ENCODE measurements at places on chromosomes 11 and 22. TPM values are rescaled to one million over a fixed set of nuclear protein-coding genes. Genes with fewer than 3 reads are reported as not detected.

DNA sequence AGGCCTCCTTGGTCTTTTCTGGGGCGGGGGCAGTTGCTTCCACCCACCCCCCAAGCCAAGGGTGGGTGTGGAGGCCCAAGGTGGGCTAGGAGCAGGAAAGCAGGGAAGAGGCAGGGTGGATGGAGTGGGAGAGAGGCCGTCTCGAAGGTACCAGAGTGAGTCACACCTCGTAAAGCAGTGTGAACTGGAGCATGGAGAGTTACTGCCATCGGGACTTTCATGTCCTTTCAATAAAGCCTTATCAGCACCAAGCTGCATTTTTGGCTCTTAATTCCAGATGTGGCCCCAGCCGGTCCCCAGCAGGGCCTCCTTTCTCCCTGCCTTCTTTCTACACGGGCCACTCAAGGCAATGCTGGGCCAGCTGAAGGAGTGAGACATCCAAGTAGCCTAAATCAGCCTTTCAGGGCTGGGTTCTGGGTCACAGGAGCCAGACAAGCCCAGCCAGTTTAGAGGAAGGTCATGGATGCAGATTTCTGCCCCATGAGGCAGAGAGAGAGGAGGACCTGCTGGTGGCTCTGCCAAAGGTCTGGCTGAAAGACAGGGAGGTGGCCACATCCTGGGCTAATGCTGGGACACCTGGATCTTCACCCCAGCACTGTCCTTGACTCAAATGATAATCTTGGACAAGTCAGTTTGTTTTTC lies 59.0 kb upstream of the CD82 start:
- no peaks in the 10 kb centered on the region for H3K36me3 ChIP-seq
- DNase-seq = no peak
- H3K4me3 ChIP-seq = no peak overlapping the region
- no peak overlapping the region for H3K27ac ChIP-seq
- no peaks in the 10 kb centered on the region for H3K4me1 ChIP-seq

DNA sequence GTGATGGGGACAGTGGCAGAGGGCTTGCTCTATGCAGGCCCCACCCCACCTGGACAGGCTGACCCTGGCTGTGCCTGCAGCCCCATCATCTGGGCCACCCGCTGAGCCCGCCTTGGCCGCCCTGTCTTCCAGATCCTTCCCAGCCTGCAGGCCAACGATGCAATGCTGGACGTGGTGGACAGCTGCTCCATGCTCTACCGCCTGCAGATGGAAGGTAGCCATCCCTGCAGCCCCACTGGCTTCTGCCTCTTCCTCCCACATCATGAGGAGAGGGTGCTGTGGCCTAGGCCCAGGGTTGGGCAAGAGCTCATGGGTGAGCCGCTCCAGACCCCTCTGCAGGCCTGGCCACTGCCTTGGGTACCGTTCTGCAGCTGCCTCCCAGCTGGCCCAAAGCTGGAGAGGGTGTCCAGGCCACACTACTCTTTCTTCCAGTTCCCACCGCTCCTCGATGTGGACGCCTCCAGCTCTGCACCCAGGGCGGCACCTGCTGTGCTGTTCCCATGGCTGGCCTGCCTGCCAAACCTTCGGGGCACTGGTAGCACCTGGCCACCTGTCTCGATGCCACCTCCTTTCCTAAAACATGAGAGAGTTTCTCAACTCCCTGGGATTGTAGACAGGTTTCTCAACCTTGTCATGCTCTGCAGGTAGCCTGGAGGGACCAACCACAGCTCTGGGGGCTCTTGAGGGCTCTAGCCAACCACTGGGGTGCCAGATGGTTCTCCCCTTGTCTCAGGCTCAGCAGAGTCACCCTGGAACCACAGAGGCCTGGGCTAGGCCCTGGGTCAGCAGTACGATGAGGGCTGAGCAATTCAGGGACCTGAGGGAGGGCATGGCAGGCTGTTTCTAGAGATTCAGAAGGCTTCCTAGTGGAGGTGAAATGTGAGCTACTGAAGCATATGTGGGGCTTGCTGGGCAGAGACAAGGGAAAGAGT lies 9.5 kb upstream of the GTSE1 start:
- no peak overlapping the region for H3K4me3 ChIP-seq
- no peak overlapping the region for H3K27ac ChIP-seq
- H3K27me3 ChIP-seq = no peaks in the 10 kb centered on the region
- peaks cover 26% of the 10 kb centered on the region for H3K36me3 ChIP-seq
- DNase-seq = no peak
- no peaks in the 10 kb centered on the region for H3K4me1 ChIP-seq

GRCh38 chr11:126216526-126217305 lies 5.1 kb downstream of the FAM118B start:
- H3K27me3 ChIP-seq = no peaks in the 10 kb centered on the region
- no peak for DNase-seq
- peaks cover 18% of the 10 kb centered on the region for H3K4me1 ChIP-seq
- H3K27ac ChIP-seq = no peak overlapping the region

GRCh38 chr11:65378928-65379638 lies 3.4 kb downstream of the SLC25A45 start:
- H3K27me3 ChIP-seq = no peaks in the 10 kb centered on the region
- no peaks in the 10 kb centered on the region for H3K36me3 ChIP-seq
- peaks cover 27% of the 10 kb centered on the region for H3K4me1 ChIP-seq

- DNase-seq = no peak
- H3K36me3 ChIP-seq = peaks cover 17% of the 10 kb centered on the region
- H3K27ac ChIP-seq = no peak overlapping the region
- no peaks in the 10 kb centered on the region for H3K4me1 ChIP-seq
- H3K27me3 ChIP-seq = no peaks in the 10 kb centered on the region
These were observed 81.9 kb downstream of the PPP2R1B start for GRCh38 chr11:111684251-111684650.

GRCh38 chr11:69870766-69871165 lies 51.5 kb upstream of the FGF3 start:
- H3K4me3 ChIP-seq = no peak overlapping the region
- DNase-seq = no peak
- H3K36me3 ChIP-seq = no peaks in the 10 kb centered on the region
- no peaks in the 10 kb centered on the region for H3K4me1 ChIP-seq
- H3K27ac ChIP-seq = no peak overlapping the region

DNA sequence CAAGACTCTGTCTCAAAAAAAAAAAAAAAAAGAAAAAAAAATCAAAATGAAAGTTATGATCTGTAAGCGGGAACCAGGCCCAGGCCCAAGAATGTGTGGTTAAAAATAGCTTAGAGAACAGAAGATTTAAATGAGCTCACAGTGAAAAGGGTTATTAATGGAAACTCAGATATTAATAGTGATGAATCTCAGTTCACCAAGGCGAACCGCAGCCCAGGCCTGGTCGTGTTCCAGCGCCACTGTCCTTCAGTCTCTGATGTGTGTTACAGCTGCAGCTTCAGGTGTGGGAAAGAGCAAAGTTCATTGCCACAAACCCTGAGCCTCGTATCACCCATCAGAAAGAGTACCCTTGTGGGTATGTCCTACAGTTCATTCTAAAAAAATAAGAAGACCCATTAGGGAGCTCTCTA lies 107.1 kb downstream of the GAB2 start:
- H3K27me3 ChIP-seq = no peaks in the 10 kb centered on the region
- no peaks in the 10 kb centered on the region for H3K36me3 ChIP-seq
- no peak overlapping the region for H3K27ac ChIP-seq

GRCh38 chr11:131218542-131218941 lies 151.9 kb upstream of the NTM start:
- H3K36me3 ChIP-seq = no peaks in the 10 kb centered on the region
- no peaks in the 10 kb centered on the region for H3K4me1 ChIP-seq
- no peak for DNase-seq
- no peak overlapping the region for H3K27ac ChIP-seq
- H3K4me3 ChIP-seq = no peak overlapping the region
- H3K27me3 ChIP-seq = peaks cover 24% of the 10 kb centered on the region

- peak overlapping the region; percentile 57 for H3K27ac ChIP-seq
- no peak overlapping the region for H3K4me3 ChIP-seq
- DNase-seq = no peak
- H3K36me3 ChIP-seq = peaks cover 25% of the 10 kb centered on the region
These were observed 48.9 kb downstream of the ST3GAL4 start for GRCh38 chr11:126404367-126404766.

- H3K36me3 ChIP-seq = no peaks in the 10 kb centered on the region
- peaks cover 42% of the 10 kb centered on the region for H3K27me3 ChIP-seq
- peaks cover 19% of the 10 kb centered on the region for H3K4me1 ChIP-seq
- H3K4me3 ChIP-seq = no peak overlapping the region
- DNase-seq = no peak
- no peak overlapping the region for H3K27ac ChIP-seq
These were observed 7.7 kb upstream of the FLI1 start for GRCh38 chr11:128686021-128686741.

DNA sequence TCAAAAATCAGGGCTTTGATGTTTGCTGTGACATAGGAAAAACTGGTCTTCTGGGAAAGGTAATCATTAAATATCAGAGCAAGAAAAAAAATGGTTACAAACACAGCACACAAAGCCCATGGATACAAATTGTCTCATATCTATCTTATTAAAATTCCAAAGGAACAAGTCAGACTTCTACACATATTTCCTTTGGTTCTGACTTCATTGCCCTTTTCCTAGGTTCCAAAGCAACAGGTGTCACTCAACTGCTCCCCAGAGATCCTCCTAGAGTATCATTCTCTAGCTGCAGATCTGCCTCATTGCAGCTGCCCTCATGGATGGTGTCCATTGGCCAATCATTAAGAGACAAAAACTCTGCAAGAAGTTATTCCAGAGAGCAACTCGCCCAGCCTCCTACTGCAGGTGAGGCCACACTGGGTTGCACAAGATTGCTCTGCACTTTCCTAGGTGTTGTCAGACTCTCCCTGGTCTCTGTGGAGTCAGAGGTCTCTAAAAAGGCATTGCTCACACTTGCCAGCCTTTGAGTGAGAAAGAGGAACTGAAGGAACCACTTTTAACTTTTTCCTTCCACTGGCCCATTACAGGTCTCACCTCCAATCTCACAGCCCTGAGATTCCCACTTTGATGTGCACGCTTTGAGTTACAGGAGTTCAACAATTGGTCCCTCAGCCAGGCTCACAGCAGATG lies 5.7 kb downstream of the DRICH1 start:
- DNase-seq = no peak
- H3K4me3 ChIP-seq = no peak overlapping the region
- H3K36me3 ChIP-seq = no peaks in the 10 kb centered on the region
- H3K27me3 ChIP-seq = peaks cover 40% of the 10 kb centered on the region
- H3K27ac ChIP-seq = no peak overlapping the region

DNA sequence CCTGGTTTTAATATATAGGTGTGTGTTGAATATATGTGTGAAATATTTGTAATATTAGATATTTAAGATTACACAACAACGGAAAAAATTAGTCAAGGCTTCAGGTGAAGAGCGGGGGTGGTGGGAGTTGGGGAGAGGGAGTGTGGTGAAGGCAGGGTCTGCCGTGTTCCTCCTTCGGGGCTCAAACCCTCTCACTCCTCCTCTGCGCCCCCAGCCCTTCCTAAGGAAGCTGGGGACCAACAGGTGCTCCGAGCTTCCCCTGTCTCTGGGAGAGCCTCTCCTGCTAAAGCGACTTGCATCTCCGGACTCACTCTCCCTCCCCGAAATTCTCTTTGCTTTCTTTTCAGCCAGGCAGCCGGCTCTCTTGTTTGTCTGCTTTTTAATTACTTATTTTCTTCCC lies 960 bp upstream of the CADM1 start:
- no peaks in the 10 kb centered on the region for H3K36me3 ChIP-seq
- DNase-seq = no peak
- peaks cover 7% of the 10 kb centered on the region for H3K4me1 ChIP-seq
- peaks cover 48% of the 10 kb centered on the region for H3K27me3 ChIP-seq

DNA sequence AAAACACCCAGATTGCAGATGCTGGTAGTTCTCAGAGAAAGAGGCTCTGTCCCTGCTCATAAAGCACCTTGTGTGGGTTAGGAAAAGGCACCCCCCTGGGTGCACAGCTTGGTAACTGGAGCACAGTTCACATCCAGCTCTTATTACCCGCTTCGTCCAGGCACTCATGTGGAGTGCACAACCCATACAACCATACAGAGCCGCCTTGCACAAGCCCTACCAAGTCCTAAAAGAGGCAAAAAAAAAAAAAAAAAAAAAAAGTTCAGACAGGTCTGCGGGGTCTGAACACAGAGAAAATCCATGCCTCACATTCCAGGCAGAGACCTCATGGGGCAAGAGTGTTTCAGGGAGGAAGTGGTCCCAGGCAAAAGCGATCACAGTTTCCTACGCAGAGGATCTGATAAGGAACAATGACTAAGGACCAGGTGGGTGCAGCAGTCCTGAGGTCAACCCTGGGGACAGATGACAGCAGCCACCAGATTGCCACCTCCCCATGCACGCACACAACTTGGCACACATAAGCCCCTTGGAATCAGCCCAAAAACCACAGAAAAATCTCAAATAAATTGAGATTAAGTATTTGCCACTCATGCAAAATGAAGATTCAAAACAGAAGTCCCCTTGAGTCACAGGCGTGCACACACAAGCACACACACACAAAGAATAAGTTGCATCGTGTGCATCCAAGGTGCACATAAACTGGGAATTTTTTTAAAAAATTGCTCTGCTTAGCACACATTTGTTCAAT lies 12.3 kb downstream of the MB start:
- no peaks in the 10 kb centered on the region for H3K4me1 ChIP-seq
- no peak overlapping the region for H3K4me3 ChIP-seq
- DNase-seq = no peak
- H3K36me3 ChIP-seq = no peaks in the 10 kb centered on the region
- H3K27ac ChIP-seq = no peak overlapping the region

- H3K27me3 ChIP-seq = no peaks in the 10 kb centered on the region
- H3K27ac ChIP-seq = no peak overlapping the region
- peaks cover 43% of the 10 kb centered on the region for H3K36me3 ChIP-seq
- H3K4me3 ChIP-seq = no peak overlapping the region
- DNase-seq = no peak
These were observed 64.4 kb upstream of the HORMAD2 start for GRCh38 chr22:30015846-30016245.

DNA sequence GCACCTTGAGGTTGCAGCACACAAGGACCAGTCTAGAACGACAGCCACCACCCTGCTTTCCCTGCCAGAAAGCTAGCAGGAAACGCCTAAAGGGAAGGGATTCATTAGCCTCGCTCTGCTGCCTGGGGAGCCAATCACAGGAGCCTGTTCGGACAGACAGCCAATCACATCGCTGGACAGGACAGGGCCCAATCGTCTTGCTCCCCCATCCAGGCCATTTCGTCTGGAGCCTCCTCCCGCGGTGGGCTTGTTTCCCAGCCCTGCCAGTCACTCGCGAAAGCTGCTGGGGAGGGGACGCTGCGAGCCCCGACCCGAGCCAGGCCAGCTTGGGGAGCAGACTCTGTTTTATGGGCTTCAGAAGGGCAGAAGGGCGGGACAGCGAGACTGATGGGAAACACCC lies 79.8 kb upstream of the NCAM1 start:
- no peak for DNase-seq
- H3K4me1 ChIP-seq = no peaks in the 10 kb centered on the region
- H3K27ac ChIP-seq = no peak overlapping the region
- H3K27me3 ChIP-seq = no peaks in the 10 kb centered on the region
- no peak overlapping the region for H3K4me3 ChIP-seq
- no peaks in the 10 kb centered on the region for H3K36me3 ChIP-seq

GRCh38 chr11:24934733-24935439 lies 438.0 kb downstream of the LUZP2 start:
- DNase-seq = no peak
- no peaks in the 10 kb centered on the region for H3K36me3 ChIP-seq
- no peak overlapping the region for H3K4me3 ChIP-seq
- H3K4me1 ChIP-seq = peaks cover 16% of the 10 kb centered on the region
- no peak overlapping the region for H3K27ac ChIP-seq
- H3K27me3 ChIP-seq = no peaks in the 10 kb centered on the region

- DNase-seq = peak; percentile 77
- no peaks in the 10 kb centered on the region for H3K4me1 ChIP-seq
- H3K27ac ChIP-seq = no peak overlapping the region
- no peak overlapping the region for H3K4me3 ChIP-seq
- H3K36me3 ChIP-seq = no peaks in the 10 kb centered on the region
- no peaks in the 10 kb centered on the region for H3K27me3 ChIP-seq
These were observed 541.9 kb downstream of the TBC1D22A start for GRCh38 chr22:47304191-47304831.

Gene PRG2
- not detected for total RNA-seq

Gene NPAS4
- total RNA-seq = 0.18 TPM

Gene TBX1
- total RNA-seq = 22.5 TPM

Gene LRRN4CL
- 0.39 TPM for total RNA-seq

Gene ASRGL1
- 2.4 TPM for total RNA-seq

Gene HOATZ
- not detected for total RNA-seq
